Activated CD4-positive, alpha-beta T cell treated with anti-CD3 and anti-CD28 coated beads, Interleukin-2, amount 10 ng/mL, durations not matched to agents 7 days and 5 days (primary cell): ENCODE measurements at places on chromosomes 2 and 18.
A peak's percentile ranks its signal among the peaks of the same experiment; 100 is the strongest.

- DNase-seq: no peak
Measured at GRCh38 chr18:46213295-46213694, 109.1 kb downstream of the HAUS1 start.

- DNase-seq: no peak
Measured at GRCh38 chr2:55781542-55781941, 87.9 kb upstream of the PNPT1 start.

- DNase-seq: no peak
Measured at GRCh38 chr2:98579926-98580325, 28.4 kb downstream of the COA5 start.

GRCh38 chr18:12656938-12657683, 796 bp downstream of the SPIRE1 start:
- peak; percentile 12 for DNase-seq

DNA sequence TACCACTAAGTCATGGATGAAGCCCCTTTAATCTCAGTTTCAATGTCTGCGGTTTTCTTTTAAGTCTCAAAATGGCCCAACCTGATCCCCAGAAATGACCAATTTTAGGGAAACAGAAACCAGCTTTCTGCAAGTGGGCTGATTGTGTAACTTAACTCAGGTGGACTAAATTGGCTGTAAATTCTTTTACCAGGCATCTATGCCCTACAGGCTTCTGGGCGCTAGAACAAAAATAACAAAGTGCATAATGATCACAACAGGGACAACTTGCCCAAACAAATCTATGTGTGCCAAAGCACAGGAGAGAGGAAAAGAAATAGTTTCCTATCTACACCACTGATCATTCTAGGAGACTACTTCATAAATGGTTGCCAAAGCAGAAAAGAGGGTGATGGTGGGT, 112.3 kb upstream of the SETBP1 start:
- DNase-seq: no peak

GRCh38 chr2:99348173-99348572, 11.0 kb downstream of the EIF5B start:
- no peak for DNase-seq

DNA sequence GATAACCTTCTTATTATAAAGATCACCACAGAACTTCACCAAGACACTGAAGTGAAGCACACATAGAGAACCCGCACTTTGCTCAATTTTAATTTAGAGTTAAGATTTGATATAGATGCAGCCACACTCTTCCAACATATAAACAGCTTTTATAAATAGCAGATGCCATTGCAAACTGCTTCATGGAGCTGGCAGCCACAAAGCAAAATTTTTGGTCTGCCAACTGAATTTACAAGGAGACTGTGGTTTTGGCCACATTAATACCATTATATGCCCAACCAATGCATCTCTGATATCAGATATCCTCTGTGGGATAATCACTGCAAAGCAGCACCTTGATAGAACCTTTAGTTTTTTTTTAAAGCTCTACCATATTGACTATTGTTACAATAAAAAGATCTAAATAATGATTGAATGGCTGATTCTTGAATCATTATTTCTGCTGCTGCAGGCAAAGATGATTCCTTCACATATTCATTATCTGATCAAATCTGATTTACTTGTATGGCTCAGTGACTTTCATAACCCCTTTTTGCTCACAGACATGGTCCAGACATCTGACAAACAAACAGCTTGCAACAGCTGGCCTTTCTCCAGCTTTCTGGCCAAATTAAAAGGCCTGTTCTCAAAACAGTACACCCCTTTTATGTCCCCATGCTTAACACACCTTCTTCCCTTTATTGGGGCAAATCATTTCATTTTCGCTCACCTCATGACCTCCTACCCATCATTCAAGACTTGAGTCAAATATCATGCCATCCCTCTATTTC, 88.4 kb downstream of the METTL4 start:
- no peak for DNase-seq

DNA sequence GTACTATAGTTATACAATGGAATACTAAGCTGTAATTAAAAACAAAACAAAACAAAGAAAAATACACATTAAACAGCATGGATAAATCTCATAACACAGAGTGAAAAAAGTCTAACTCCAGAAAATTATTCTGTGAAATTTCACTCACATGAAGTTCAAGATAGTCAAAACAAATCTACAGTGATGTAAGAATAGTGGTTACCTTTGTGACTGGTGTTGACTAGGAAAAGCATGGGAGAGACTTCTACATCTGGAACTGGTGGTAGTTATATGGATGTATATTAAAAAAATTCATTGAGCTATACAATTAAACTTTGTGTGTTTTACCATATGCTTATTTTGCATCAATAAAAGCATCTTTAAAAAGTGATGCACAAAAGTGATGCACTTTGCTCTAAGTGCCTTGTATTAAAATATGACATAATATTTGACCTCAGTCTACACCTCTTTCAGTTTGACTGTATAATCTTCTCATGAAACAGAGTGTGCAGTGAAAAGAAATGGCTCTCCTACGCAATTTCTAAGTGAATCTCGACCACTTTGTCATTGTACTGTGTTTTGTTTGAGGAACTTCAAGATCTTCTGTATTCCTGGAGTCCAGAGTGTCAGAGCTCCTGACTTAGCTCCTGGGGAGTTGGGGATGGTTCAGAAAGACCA, 28.0 kb downstream of the STAT4 start:
- no peak for DNase-seq

DNA sequence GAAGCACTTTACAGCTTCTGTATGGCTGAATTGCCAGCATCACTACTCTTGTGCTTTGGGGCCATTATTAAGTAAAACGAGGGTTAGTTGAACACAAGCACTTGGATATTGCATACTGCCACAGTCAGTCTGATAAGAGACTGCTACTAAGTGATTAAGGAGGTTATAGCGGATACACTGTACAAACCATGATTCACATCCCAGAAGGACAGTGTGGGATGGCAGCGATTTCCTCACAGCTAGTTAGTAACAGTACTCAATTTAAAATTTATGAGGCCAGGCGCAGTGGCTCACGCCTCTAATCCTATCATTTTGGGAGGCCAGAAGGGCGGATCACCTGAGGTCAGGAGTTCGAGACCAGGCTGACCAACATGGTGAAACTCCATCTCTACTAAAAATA, 2.6 kb upstream of the BMPR2 start:
- no peak for DNase-seq

DNA sequence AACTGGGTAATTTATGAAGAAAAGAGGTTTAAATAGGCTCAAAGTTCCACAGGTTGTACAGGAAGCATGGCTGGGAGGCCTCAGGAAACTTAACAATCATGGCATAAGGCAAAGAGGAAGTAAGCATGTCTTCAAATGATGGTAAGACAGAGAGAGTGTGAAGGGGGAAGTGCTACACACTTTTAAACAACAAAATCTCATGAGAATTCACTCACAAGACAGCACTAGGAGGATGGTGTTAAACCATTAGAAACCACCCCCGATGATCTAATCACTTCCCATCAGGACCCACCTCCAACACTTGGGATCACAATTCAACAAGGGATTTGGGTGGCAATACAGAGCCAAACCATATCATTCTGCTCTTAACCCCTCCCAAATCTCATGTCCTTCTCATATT, 34.9 kb downstream of the CFAP210 start:
- no peak for DNase-seq

DNA sequence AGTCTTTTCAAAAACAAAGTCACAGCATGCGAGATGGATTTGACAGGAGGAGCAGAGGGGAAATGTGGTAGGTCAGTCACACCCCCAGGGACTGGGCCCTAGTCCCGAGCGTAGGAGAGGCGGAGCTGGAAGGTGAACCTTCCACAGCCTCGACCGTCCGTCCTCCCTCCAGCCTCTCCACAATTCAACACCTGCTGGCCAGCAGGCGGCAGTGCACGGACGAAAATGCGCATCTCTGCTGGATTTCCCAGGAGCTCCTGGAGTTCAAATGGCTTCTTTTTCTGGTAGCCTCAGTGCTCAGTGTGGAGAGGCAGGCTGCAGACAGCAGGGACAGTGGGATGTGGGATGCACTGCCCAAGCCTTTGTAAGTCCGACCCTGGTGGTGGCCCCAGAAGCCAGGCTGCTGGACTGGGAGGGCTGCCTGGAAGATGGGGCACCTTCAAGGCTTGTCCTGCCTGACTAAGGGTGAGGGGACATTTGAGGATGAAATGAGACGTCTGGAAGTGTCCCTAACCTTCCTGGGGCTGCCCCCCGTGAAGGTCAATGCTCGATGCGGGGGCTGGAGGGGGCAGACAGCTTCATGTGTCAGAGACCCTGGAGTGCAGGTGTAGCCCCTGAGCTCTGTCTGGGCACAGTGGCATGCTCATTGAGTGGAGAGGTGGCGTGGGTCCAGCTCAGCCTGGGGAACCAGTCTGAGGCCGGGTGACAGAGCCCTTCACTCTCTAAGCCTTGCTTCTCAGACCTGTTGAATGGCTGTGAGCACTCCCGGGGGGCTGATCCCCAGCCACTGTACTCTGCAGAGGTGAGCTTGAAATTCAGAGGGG, 189.5 kb downstream of the TFCP2L1 start:
- peak; percentile 12 for DNase-seq

GRCh38 chr18:23378302-23378686, 74.8 kb upstream of the RIOK3 start:
- DNase-seq: no peak

GRCh38 chr2:196163285-196163684, 8.1 kb downstream of the STK17B start:
- DNase-seq: no peak

DNA sequence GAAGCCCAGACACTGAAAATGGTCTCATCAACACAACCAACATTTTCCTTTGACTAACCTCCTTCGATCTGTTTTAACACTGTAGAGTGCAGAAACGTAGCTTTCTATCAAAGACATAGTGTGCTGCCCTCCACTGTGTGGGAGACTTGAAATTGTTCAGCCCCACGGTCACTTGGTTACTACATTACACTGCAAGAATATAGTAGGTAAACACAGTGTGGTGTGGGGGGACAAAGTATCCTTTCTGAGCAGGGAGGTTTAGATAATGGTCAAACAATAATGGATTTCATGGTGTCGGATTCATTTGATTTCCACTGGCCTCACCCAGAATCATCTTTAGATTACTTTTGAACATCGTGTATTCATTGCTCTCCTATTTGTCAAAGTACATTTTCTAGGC, 181.0 kb downstream of the ERBB4 start:
- DNase-seq: no peak

DNA sequence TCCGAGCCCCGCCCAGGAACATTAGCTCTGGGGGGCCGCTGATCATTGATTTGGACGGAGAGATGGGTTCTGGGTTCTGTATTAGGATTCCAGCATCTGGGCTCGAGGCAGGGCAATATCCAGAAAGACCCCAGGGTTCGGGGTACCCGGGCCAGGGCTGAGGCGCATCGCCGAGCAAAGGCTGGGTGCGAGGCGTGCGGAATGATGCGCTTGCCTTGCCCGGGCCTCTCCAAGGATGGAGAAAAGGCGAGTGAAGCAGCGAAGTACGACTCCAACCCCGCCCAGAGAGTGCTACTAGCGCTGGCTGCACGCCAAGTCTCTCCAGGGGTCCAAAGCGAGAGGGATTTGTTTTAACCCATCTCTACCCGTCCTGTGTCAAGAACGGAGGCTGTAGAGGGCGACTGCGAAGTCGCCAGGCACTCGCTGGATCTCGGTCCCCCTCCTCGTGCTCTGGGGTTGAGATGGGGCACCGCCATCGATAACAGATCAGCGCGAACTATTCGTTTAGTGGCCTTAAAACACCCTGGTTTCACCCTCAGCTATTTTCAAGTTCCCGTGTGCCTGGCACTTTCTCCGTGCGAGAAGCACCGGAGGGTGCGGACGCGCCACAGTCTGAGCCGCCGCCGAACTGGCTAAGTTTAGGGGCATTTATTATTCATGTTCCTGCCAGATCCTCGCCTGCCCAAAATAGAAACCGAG, 1.9 kb downstream of the ADCYAP1 start:
- DNase-seq: no peak

GRCh38 chr18:13608791-13609532, 117.4 kb downstream of the FAM210A start:
- peak; percentile 42 for DNase-seq

DNA sequence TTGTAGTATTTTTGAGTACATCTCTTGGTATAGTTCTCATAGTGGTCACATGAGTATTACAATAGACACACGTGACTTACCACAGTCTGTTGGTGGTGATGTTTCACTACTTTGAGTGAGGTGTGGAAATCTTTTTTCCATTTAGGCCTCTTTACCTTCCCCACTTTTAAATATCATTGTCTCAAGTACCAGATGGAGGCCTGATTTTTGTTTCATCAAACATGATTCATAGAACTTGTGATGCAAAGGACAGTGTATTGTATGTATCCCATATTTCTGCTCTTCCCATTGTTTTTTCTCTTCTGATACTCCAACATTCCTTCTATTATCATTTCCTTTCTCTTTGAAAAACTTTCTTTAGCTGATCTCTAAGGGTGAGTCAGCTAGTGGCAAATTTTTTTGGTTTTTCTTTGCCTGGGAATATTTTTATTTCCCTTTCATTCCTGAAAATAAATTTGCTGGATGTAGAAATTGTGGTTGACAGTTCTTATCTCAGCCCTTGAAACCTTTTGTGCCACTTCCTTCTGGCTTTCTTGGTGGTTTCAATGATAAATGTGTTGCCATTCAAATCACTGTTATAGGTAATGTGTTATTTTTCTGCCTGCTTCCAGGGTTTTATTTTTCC, 32.8 kb downstream of the RFX8 start:
- no peak for DNase-seq

- no peak for DNase-seq
Measured at GRCh38 chr2:175840256-175840655, 161.8 kb downstream of the LNPK start.

DNA sequence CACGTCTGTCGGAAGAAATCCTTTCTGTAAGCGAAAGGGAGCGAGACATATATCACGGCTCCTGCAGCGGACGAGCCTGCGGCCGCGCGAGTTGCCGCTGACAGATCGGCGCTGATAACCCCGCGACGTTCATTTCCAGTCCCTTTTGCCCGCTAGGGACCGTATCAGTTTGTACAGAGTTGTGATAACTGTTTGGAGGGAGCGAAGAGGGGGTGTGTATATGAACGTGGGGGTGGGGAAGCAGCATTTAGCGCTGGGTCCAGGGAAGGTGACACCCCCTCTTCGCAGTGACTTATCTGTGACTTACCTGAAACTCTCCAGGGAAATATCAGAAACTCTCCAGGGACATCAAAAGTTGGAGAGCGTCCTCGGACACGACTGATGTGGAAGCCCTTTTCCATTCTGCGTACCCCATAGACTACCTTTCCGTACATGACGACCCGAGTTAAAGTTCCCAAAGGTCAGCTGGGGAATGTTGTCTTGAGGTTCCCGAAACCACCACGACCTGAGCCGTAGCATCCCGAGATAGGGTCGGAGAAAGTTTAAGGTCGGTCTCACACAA, 948 bp upstream of the GATA6 start:
- DNase-seq: no peak

DNA sequence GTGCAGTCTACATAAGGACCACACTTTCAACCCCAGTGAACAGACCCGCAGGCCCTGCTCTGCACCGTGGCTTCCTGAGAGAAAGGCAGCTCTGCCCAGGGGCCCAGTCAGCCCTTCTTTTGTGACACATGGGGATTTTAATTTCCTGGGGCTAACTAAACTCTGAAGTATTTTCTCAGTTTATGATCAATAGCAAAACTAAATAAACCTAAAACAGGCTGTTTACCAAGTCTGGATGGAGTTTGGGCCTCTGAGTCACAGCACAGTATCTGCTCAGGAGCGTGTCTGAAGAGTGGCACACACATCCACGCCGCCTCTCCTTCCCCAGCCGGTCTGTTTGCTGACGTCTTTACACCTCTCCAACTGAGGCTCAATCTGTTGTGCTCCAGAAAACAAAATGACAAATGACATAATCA, 72.3 kb downstream of the LDLRAD4 start:
- DNase-seq: peak; percentile 15
